ENCODE measurements at places on chromosomes 16 and 17.

- no peak for DNase-seq
These were observed 7.4 kb downstream of the KDM6B start for GRCh38 chr17:7841396-7841914.

- DNase-seq: no peak
These were observed 177.2 kb downstream of the ABCC12 start for GRCh38 chr16:47978491-47979163.

DNA sequence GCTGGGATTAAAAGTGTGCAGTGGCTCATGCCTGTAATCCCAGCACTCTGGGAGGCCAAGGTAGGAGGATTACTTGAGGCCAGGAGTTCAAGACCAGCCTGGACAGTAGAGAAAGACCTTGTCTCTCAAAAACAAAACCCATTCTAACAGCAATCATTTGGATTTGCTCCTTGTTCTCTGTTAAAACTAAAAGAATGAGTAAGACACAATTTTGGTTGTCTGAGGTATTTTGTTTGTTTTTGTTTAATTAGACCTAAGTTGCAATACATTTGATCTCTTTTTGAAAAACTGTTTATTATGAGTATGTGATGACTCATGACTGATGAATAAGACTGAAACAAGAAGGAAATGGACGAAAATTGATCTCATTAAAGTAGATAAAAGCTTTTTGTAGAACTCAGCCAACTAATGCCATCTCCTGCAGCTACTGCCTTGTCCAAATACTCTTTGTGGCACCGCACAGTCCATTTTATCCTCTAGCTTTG lies 29.0 kb downstream of the GLG1 start:
- DNase-seq: no peak

- DNase-seq: no peak
These were observed 6.0 kb downstream of the TBC1D24 start for GRCh38 chr16:2480948-2481347.

- no peak for DNase-seq
These were observed 1.6 kb upstream of the DUSP14 start for GRCh38 chr17:37488009-37488604.

- DNase-seq: no peak
These were observed 100.8 kb downstream of the TMEM132E start for GRCh38 chr17:34680151-34680550.

DNA sequence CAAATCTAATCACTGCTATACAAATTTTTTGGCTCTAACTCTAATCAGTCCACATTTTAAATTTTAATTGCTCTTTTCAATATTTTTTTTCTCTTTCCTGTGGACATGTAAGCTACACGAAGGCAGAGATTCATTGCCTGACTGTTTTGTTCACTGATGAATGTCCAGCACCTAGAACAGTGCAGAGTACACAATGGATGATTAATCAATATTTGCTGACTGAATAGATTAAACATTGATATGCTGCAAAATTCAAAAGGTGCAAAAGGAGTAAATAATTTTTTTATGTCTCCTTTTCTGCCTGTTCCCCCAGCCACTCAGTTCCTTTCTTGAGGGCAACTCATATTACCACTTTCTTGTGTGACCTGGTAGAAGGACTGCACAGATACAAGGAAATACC lies 32.8 kb downstream of the SCNN1B start:
- no peak for DNase-seq

GRCh38 chr17:14950216-14950615 lies 314.9 kb downstream of the PMP22 start:
- no peak for DNase-seq

DNA sequence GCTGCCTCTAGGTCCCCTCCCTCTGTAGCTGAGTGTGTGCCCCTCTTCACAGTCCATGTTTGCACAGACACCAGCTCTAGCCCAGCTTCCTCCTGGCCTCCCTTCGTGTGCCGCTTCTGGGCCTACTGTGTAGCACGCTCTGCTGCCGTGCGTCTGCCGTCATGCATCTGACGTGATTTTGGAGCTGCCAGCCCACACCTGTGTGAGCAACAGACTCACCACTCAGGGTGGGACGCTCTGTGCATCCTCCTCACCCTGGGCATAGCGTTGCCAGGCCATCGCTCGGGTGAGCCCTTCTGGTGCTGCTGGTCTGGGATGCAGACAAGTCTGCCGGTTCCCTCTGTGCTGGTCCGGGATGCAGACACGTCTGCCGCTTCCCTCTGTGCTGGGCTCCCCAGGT lies 39.4 kb upstream of the ZNF750 start:
- no peak for DNase-seq

- no peak for DNase-seq
These were observed 42.7 kb upstream of the ICAM2 start for GRCh38 chr17:64063088-64063487.

- no peak for DNase-seq
These were observed 695.9 kb upstream of the CDH8 start for GRCh38 chr16:62732092-62732491.

DNA sequence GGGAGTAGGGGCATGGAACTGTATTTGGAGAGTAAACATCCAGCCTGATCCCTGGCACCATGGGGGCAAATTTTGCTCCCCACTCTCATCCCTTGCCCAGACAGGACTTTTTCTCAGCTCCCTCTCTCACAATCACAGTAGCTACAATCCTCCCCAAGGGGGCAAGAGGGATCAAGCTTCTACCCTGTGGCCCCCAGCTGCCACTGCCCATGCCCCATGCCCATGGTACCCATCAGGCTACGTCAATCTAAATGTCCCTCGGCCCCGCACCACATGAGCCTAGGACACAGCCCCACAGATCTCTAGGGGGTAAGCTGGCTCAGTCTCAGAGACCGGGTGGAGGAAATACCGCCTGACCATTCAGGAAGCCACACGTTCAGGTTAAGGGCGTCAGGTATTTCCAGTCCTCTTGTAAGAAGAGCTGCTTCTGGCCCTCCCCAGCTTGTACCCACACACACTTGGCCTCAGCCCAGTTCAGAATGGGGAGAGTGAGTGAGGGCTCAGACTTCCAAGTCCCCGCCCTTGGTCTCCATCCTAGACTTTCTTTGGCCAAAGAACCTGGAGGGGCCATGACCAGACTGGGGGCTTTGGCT lies 1.8 kb downstream of the CACNB1 start:
- DNase-seq: no peak

DNA sequence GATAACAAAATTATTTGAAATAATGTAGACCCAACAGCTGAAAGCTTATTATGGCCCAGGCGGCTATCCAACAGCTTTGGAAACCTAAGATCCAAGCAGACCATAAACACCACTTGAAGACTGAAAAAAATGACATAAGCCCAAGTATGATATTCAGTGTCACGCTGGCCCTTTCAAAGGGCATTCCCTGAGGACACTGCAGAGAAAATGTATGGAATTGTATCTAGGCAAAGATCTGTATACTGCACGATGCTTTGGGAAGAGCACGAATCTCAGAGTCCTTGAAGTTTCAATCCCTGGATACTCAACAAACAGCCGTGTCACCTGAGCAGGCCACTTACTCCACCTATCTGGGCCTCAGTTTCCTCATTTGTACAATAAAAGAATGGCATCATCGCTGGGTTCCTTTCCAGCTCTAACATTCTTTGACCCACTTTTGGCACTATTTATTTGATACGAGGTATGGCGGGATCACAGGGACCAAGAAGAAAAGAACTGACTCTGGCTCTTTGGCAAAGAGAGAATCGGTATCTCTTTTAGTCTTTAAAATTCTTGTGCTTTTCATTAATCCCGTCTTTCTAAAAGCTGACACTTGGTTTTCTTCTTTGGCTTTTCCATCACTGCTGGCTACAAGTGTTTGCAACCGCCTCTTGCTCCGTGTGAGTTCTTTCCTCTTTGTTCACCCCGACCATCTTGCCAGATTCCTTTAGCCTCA lies 1.2 kb downstream of the STAT5B start:
- DNase-seq: no peak

GRCh38 chr16:1089822-1090619 lies 6.0 kb downstream of the C1QTNF8 start:
- no peak for DNase-seq

- DNase-seq: no peak
These were observed 8.2 kb downstream of the CREBBP start for GRCh38 chr16:3872216-3872895.

- no peak for DNase-seq
These were observed 13.4 kb downstream of the DEF8 start for GRCh38 chr16:89961920-89962319.

DNA sequence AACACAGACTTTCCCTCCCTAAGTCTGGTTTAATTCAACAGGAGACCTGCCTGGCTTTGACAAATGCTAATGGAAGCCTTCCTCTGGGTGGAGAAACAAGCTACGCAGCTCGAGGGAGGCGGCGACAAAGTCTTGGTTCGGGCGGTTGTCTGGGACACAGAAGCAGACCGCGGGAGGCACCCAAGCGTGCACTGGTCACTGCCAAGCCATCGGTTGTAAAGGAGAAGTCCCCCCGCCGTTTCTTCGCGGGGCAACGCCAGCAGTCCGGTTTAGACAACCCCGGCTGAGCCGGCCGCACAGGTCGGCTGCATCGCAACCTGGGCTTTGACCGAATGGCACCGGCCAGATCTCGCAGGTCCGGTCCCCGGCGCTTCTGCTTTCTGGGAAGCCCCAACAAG lies 586 bp downstream of the GLYR1 start:
- DNase-seq: no peak

DNA sequence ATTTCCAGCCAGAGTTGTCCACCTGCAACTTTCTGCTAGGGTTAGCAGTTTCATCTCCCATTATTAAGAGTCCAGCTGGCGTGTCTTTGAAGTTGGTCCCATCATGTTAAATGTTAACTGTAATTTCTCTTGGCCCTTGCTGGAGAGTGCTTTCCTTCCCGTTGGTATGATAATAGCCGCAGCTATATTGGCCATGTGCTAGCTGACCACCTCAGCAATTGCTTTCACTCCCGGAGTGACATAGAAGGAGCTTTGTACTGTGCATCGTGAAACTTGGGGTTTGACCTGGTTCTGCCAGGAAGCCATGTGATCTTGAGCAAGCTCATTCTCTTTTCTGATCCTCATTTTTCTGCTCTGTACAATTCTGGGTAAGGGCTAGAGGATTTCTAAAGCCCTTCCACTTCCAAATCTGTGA lies 81.0 kb upstream of the TBX2 start:
- no peak for DNase-seq

DNA sequence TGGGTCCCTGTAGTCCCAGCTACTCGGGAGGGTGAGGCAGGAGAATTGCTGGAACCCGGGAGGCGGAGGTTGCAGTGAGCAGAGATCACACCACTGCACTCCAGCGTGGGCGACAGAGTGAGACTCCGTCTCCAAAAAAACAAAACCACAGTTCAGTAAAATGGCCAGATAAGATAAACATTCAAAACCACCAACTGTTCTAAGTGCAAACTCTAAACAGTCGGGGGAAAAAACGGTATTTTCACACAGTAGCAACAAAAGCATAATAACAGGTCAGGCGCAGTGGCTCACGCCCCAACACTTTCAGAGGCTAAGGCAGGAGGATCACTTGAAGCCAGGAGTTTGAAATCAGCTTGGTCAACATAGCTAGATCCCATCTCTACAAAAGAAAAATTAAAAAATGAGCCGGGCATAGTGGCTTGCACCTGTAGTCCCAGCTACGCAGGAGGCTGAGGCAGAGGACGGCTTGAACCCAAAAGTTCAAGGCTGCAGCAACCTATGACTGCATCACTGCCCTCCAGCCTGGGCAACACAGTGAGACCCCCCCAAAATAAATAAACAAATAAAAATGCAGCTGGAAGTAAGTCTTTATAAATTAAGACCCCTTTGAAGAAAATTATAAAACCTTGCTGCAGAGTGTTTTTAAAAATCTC lies 10.8 kb upstream of the HASPIN start:
- DNase-seq: no peak

- DNase-seq: no peak
These were observed 1.3 kb downstream of the LHX1 start for GRCh38 chr17:36938566-36939051.

DNA sequence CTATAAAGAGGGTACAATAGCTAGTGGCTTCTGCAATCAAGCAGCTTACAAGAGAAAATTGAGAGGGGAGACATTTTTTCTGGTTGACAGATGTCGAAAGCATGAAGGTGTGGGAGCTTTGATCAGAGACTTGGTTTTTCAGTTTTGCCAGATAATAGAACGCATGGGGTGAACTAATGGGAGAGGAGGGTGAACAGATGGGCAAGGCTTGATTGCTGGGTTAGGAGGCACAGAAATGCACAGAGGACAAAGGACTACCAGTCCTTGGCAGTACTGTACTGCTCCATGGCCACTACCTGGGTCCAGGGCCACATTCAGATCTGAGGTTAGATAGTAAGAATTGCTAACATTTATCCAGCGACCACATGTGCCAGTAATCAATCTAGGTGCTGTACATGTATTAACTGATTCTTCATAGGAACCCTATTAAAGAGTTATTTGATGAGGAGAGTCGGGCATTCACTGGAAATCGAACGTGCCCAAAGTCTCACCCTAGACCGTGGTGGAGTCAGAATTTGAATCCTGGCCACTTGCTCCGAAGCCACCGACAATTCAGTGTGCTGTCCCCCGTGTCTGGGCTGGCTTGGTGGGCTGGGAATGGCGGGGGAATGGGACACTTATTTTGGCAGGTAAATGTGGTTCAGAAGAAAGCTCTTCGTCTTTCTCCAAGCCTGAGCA lies 873 bp upstream of the KSR1 start:
- DNase-seq: no peak

GRCh38 chr16:31186930-31187807 lies 7.2 kb downstream of the FUS start:
- no peak for DNase-seq

DNA sequence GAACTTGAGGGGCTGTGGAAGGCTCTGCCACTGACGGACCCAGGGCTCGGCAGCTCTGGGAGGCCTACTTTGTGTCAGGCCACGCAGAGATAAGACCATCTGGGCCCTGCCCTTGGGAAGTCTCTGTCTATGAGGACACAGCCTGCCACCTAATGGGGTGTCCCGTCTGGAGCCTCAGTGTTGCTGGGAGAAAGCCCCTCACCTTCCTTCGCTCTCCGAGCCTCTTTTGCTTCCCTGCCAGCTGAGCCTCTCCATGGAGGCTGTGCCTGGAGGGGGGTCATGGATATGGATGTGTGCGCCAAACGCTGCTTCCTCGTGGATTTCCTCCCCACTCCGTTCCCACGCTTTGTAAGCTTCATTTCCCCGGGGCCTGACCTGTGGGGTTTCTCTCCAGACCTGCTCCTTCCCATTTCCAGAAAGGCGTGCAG lies 228.8 kb downstream of the SEC14L1 start:
- no peak for DNase-seq

DNA sequence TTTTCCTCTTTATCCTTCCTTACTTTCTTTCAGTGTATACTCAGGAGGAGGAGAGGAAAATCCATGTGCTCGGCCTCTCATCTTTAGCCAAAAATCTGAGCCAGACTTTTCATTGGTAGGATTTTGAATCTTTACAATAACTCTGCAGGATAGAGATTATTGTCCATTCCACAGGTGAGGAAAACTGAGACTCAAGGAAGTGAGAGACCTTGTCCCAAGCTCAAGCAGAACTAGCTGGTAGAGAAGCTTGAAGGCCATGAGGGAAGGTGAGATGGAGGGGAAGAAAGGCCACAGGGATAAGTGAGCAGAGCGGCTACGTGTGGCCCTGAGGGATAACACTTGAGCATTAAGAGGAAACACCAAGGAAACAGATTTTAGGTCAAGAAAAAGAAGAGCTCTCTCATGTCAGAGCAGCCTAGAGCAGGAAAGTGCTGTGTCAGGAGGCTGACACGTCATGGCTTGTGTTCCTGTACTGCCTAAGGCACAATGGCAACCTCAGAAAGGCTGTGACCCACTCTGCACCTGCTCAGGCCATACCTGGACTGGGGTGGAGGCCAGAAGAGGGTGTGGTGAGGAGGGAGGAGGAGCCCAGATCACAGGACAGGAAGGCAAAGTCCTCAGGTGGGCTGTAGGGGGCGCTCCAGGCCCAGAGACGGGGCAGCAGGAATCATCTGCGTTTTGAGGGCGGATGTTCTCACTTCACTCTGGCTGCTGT lies 11.9 kb downstream of the MT4 start:
- DNase-seq: peak; percentile 24

- DNase-seq: no peak
These were observed 394.7 kb downstream of the SEC14L1 start for GRCh38 chr17:77535435-77535834.
